ENCODE measurements at places on chromosomes 13 and 19.

DNA sequence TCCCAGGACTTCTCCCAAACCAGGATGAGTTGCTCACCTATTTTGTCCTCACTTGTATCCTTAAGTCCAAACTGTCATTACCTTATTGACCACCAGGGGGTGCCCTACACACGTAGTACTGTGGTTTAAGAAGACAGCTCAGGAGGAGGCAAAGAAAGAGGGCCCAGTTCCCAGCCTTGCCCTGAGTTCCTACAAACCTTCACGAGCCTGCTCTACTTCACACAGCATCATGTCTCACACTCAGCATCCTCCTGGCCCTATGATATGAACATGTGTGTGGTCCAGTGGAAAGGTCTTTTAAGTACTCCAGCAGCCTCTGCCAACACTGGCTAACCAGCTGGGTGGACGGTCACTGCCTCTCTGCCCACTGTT lies 8.1 kb upstream of the ZNF784 start:
- DNase-seq, result peak; percentile 88

GRCh38 chr19:23075031-23075733 lies 41.6 kb upstream of the ZNF730 start:
- DNase-seq, result no peak

DNA sequence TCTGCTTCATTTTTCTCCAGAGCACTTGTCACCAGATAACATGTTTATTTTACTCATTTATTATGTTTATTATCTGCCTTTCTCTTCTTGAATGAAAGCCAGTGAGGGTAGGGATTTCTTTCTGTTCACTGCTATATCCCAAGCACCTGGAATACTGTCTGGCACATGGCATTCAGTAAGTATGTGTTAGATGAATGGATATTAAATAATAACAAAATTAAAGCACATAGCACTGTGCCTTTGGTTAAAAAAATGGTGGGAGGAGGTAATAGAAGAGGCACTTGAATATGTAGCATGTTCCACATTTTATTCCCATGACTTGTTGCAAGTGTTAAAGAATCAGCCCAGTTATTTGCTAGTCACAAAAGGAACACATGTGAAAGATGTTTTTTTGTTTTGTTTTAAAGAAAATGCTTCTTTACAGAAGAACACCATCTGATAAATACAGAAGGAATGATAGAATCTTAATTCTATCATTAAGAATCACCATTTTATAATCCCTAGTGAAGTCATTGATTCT lies 151.0 kb downstream of the DLEU7 start:
- DNase-seq, result no peak

- DNase-seq, result no peak
Measured at GRCh38 chr13:30031488-30031887, 181.1 kb upstream of the UBL3 start.

GRCh38 chr19:33832633-33833032 lies 36.0 kb downstream of the KCTD15 start:
- no peak for DNase-seq

DNA sequence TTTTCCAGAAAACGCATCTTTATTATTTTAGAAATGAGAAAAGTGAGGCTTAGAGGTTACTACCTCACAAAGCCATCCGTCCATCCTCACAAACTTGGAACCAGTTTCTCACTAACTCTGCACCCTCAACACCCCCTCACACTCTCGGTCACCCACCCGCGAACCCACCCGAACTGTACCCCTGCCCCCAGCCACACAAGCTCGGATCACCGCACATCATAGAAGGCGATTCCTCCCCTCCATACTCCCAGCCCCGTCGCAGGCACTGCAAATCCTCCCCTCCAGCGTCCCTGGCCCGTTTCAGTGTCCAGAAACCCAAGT lies 238 bp downstream of the ZNF260 start:
- no peak for DNase-seq

DNA sequence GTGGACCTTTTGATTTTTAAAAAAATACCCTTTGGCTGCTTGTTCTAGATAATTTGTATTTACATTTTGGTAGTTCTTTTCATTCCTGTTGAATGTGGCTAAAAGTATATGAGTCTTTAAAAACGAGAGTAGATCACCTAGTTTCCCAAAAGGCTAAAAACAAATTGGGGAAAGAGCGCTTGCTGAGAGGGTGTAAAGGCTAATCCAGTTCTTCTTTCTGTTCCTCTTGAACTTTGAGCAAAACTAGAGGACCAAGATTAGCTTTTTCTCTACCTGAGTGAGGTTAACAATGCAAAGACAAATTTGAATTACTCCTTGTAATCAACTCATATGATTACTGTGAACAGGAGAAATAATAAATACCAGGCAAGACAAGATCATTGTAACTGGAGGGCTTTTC lies 2513.2 kb downstream of the PCDH9 start:
- DNase-seq, result no peak

- DNase-seq, result no peak
Measured at GRCh38 chr13:33999811-34000605, 182.1 kb downstream of the RFC3 start.

GRCh38 chr13:21033856-21034602 lies 27.4 kb downstream of the LATS2 start:
- no peak for DNase-seq

Measured in CD4-positive, alpha-beta memory T cell (primary cell).